CD4-positive, alpha-beta T cell treated with Interleukin-15 for 4 hours (primary cell): ENCODE measurements at places on chromosomes 4 and X.

GRCh38 chr4:152512483-152512882 lies 23.4 kb downstream of the FBXW7 start:
- DNase-seq = no peak

GRCh38 chrX:106780264-106780663 lies 22.2 kb upstream of the TBC1D8B start:
- no peak for DNase-seq

DNA sequence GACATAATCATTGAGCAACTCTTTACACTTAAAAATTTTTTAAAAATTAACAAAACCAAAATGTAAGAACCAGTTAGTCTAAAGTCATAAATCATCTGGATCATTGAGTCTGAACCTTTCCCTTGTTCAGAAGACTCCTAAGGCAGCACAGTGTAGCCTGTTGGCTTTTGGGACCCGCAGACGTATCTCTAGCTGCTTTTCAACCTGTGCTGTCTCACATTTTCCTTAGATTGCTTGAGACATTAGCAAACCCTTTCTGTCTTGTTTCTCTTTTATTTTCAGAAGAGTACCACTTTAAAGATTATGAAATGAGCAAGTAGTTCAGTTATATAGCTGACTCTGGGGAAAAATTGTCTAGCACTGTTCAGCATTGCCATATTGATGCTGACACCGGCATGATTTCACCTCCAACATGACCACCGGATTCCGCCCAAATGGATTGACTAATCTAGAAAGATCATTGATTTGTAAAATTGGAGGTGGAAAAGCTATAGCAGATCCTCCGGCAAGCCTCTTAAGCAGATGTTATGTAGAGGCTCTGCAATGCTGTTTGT lies 8.9 kb downstream of the TCEANC start:
- no peak for DNase-seq

DNA sequence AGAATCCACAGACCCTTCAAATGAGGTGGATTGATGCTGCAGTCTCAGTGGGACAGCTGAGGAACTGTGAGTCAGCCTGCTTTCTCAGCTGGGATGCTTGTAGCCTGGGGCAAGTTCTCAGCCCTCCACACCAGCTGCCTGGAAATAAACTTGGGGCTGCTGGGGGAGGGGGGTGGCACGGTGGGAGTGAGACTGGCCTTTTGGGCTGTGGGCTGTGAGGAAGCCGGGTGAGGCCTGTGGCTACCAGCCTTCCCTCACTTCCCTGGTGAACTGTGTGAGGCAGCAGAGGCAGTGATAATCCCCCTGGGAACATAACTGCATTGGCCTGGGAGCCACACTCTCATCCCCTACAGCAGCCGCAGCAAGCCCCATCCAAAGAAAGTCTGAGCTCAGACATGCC lies 114.5 kb upstream of the GUCY1A1 start:
- no peak for DNase-seq

DNA sequence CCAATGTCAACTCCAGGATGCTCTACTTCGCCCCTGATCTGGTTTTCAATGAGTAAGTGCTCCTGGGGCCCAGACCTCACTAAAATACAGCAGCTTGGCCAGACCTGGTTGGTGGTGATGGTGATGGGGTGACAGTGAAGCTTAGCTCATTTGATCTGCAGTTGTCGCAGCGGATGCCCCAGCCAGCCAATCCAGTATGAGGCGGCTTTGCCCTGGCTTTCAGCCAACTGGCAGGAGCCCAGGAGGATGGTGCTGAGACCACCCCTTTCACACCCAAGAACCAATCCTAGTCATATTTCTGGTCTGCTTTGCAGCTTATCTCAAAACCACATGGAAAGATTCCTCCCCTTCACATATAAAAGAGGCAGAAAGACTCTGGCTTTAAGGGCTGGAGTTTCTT lies 173.8 kb downstream of the AR start:
- no peak for DNase-seq
